ENCODE measurements at places on chromosomes 13 and 19.

GRCh38 chr13:111145071-111145470, 30.0 kb downstream of the ARHGEF7 start:
- no peak for DNase-seq

DNA sequence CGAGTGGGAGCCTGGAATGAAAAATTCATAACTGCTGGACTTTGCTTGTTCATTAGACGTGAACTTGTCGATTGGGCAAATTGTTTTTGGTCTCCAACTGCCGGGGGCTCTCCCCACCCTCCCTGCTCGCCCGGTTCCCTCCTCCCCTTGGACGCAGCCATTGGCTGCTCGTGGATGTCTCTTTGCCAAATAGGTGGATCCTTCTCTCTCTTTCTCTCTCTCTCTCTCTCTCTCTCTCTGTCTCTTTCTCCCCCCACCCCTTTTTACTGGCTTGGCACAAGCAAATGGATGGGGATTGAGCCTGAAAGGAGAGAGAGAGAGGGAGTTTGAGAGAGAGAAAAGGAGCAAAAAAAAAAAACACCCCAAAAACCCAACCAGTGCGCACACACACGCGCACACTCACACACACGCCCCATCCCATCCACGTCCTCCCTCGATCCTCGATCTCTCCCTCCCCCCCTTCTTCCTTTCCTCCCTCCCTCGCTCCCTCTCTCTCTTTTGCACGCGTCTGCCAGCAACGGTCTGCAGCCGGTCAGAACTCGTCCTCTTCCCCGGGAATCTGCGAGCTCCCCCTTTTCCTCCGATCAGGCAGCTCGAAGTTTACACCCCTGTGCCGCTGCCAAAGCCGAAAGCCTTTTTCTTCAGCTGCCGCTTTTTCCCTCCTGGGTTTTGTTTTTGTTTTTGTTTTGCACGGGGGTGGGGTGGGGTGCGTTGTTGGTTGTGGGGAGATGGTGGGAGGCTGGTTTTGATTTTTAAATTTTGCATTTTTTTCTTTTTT, 27.8 kb downstream of the NFIX start:
- DNase-seq, result peak; percentile 94

DNA sequence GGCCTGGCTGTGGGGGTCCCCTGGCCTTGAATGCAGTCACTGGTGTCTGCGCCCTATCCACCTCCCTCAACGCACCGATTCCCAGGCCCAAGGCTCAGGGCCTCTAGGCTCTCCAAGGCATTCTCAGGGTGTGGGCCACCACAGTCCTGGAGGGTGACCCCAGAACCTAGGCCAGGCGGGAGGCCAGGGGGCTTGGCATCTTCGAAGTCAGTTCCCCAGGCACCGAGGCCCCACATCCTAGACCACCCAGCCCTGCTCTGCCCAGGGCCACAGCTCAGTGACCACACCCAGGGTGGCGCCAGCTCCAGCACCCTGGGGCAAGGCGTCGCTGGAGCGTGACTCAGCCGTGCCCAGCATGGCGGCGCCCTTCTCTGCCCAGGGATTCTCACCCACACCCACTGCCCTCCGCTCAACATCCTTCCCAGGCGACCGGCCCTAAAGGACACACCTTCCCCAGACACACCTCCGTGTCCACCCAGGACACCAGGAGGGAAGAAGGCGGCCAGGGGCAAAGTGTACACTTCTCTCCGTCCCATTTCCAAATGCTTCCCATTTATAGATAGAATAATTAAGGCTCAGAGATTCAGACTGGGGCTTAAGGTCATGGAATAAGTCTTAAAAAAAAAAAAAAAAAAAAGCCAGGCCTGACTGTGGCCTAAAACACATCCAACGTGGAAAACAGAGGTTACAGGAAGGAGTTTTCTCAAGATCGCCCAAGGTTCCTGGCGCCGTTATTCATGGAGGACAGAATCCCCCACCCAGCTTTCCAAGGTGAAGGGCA, 36.4 kb upstream of the NANOS3 start:
- DNase-seq, result peak; percentile 89

GRCh38 chr19:34734537-34735103, 577 bp downstream of the ZNF181 start:
- no peak for DNase-seq

- DNase-seq, result no peak
Measured at GRCh38 chr19:18609717-18610051, 3.0 kb upstream of the TMEM59L start.

DNA sequence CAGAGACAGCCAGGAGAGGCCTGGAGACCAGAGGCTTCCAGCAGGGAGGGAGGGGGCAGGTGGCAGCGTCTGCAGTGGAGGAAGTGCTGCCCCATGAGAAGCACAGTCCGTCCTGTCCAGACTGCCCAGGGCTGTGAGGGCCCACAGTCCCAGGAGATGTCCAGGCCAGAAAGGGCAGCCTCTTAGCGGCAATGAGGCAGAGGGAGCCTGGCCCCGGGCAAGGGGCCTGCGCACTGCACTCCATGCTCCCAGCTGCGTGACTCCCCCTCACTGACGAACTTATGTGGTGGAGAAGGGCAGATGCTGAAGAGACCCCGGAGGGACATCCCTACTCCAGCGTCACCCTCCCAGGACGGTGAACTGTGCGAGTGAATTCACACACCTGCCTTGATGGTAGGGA, 115.3 kb downstream of the SOX1 start:
- DNase-seq, result no peak

- no peak for DNase-seq
Measured at GRCh38 chr13:76833441-76833954, 52.7 kb downstream of the KCTD12 start.

- DNase-seq, result no peak
Measured at GRCh38 chr13:87355451-87355850, 315.7 kb upstream of the SLITRK5 start.

- DNase-seq, result peak; percentile 19
Measured at GRCh38 chr19:11418094-11418548, 993 bp downstream of the RGL3 start.

DNA sequence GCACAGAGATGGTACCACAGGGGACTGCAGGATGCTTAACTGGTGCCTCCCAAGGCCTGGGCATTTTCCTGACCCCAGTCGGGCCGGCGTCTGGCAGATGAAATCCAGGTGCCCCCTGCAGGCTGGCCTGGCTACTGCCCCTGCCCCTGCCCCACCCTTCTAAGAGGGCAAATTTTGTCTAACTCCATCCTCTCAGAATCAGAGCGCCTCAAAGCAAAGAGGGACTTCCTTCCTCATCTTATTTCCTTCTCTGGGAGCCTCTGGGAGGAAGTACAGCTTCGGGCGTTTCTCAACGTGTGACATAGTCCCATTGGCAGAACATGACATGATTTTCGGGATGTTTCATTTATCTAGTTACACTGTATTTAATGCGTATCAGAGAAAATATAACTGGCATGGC, 2.7 kb downstream of the PRKACA start:
- peak; percentile 85 for DNase-seq

Measured in right cardiac atrium (tissue), 5 donors.